Motor neuron (in vitro differentiated cells): ENCODE measurements at places on chromosomes 6 and 20. TPM values are rescaled to one million over a fixed set of nuclear protein-coding genes. Genes with fewer than 3 reads are reported as not detected.

RNF144B gene
- total RNA-seq, result 0.10 and 0.14 TPM in 2 replicates

UNC5CL gene
- total RNA-seq, result 1.1 and 1.5 TPM in 2 replicates

SLC24A3 gene
- 0.13 and 1.2 TPM in 2 replicates for total RNA-seq

RAD21L1 gene
- not detected in 2 replicates for total RNA-seq

PI16 gene
- total RNA-seq, result 0.09 and 0.16 TPM in 2 replicates

THBD gene
- total RNA-seq, result 5.7 and 7.3 TPM in 2 replicates

SLC22A1 gene
- 1.4 and 2.5 TPM in 2 replicates for total RNA-seq

TULP1 gene
- total RNA-seq, result 0.50 TPM in 1 of 2 replicates, not detected in the other

UCKL1 gene
- 25.1 and 26.5 TPM in 2 replicates for total RNA-seq

SCAF8 gene
- 49.7 and 49.8 TPM in 2 replicates for total RNA-seq

IL17A gene
- 0.15 TPM in 1 of 2 replicates, not detected in the other for total RNA-seq

HTR1E gene
- 0.16 TPM in 1 of 2 replicates, not detected in the other for total RNA-seq

PIGU gene
- 28.0 and 28.4 TPM in 2 replicates for total RNA-seq

CCR6 gene
- not detected in 2 replicates for total RNA-seq

NR2E1 gene
- 0.27 and 0.46 TPM in 2 replicates for total RNA-seq

MAD2L1BP gene
- 32.1 and 33.4 TPM in 2 replicates for total RNA-seq

RPS10 gene
- 1,727 and 2,058 TPM in 2 replicates for total RNA-seq

LZTS3 gene
- total RNA-seq, result 3.1 and 3.5 TPM in 2 replicates

SLC16A10 gene
- 6.8 and 8.5 TPM in 2 replicates for total RNA-seq

BANF2 gene
- total RNA-seq, result not detected in 2 replicates

FAM50B gene
- 1.7 and 2.0 TPM in 2 replicates for total RNA-seq

KCNK5 gene
- total RNA-seq, result 1.8 and 2.0 TPM in 2 replicates
